Left lung (tissue), 14 donors: ENCODE measurements at places on chromosomes 2 and 18. TPM values are rescaled to one million over a fixed set of nuclear protein-coding genes. Genes with fewer than 3 reads are reported as not detected.

STPG4 gene
- total RNA-seq: 1.0 TPM

GRCh38 chr2:144943986-144944385 lies 424.1 kb upstream of the ZEB2 start:
- H3K4me3 ChIP-seq: no peak overlapping the region
- peak overlapping the region; percentile 20 for H3K27ac ChIP-seq
- H3K4me1 ChIP-seq: no peaks in the 10 kb centered on the region
- no peak for DNase-seq
- no peaks in the 10 kb centered on the region for H3K36me3 ChIP-seq

GRCh38 chr18:9709304-9709877 lies 1.3 kb downstream of the RAB31 start:
- DNase-seq: no peak
- H3K36me3 ChIP-seq: no peaks in the 10 kb centered on the region
- H3K27ac ChIP-seq: peak overlapping the region; percentile 90

ADAM17 gene
- 55.8 TPM for total RNA-seq

KCNG3 gene
- 0.70 TPM for total RNA-seq

E2F6 gene
- total RNA-seq: 8.7 TPM

SATB2 gene
- 4.0 TPM for total RNA-seq

GRCh38 chr2:235050980-235051351 lies 99.1 kb downstream of the SH3BP4 start:
- peaks cover 6% of the 10 kb centered on the region for H3K4me1 ChIP-seq
- no peak overlapping the region for H3K4me3 ChIP-seq
- peak overlapping the region; percentile 44 for H3K27ac ChIP-seq

LHCGR gene
- 0.13 TPM for total RNA-seq

GRCh38 chr2:16130541-16130880 lies 190.2 kb downstream of the MYCN start:
- no peak for DNase-seq
- H3K4me1 ChIP-seq: no peaks in the 10 kb centered on the region
- no peak overlapping the region for H3K4me3 ChIP-seq
- no peaks in the 10 kb centered on the region for H3K36me3 ChIP-seq

MERTK gene
- 21.5 TPM for total RNA-seq

GRCh38 chr2:9392898-9393765 lies 30.2 kb downstream of the ITGB1BP1 start:
- no peak overlapping the region for H3K27ac ChIP-seq
- H3K36me3 ChIP-seq: no peaks in the 10 kb centered on the region
- H3K27me3 ChIP-seq: no peaks in the 10 kb centered on the region

NMUR1 gene
- 1.1 TPM for total RNA-seq

DOK6 gene
- total RNA-seq: 2.9 TPM

DNA sequence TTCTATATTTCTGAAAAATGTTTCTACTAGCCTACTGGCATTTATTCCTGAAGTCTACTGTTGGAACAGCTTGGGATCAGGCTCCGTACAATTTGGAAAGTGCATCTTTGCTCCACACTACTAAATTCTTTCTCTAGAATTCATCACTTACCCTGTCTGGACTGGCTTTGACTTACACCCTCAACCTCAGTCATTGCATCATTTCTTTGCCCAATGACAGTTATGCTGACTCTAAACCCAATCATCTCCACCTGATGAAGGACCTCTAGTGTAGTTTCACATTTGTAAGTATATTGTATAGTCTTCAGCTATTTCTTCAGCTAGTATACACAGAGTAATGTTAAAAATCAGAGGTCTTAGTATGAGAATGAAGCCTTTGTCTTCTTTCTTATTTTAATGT lies 359.6 kb upstream of the MC4R start:
- no peaks in the 10 kb centered on the region for H3K36me3 ChIP-seq
- no peaks in the 10 kb centered on the region for H3K4me1 ChIP-seq
- no peak overlapping the region for H3K27ac ChIP-seq
- H3K27me3 ChIP-seq: no peaks in the 10 kb centered on the region
- no peak overlapping the region for H3K4me3 ChIP-seq
